ENCODE measurements at places on chromosomes 5 and 9.

- no peak for DNase-seq
Measured at GRCh38 chr5:115033861-115034260, 135.8 kb downstream of the TRIM36 start.

DNA sequence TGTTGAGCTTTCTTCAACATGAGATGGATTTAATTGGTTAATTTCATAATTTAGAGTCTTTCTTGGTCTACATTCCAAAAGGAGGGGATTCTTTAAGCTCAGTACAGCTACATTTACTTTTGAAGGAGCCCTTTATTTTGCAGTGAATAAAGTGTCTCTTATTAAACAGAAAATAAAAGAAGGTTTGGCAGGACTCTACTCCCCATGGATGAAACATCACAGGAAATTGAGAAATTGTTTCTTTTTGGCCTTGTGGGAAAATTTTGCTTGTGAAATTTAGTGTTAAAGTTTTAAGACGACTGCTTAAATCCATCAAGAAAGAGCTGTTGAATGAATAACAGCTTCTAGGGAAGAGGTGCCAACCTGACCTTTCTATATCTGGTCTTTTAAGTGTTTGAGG is 187.7 kb downstream of the NTRK2 start:
- no peak for DNase-seq

GRCh38 chr9:69452110-69452782 is 127.2 kb downstream of the ENTREP1 start:
- DNase-seq: no peak

- DNase-seq: peak; percentile 82
Measured at GRCh38 chr5:135977375-135977928, 22.7 kb upstream of the LECT2 start.

GRCh38 chr9:114525513-114525912 is 20.2 kb upstream of the WHRN start:
- DNase-seq: no peak

GRCh38 chr9:35108946-35109575 is 6.1 kb upstream of the STOML2 start:
- DNase-seq: no peak

GRCh38 chr9:127979333-127980059 is 1.3 kb downstream of the EEIG1 start:
- peak; percentile 69 for DNase-seq

GRCh38 chr5:157159209-157159751 is 6.8 kb downstream of the GARIN3 start:
- no peak for DNase-seq

GRCh38 chr5:143217804-143218160 is 185.7 kb downstream of the NR3C1 start:
- no peak for DNase-seq

DNA sequence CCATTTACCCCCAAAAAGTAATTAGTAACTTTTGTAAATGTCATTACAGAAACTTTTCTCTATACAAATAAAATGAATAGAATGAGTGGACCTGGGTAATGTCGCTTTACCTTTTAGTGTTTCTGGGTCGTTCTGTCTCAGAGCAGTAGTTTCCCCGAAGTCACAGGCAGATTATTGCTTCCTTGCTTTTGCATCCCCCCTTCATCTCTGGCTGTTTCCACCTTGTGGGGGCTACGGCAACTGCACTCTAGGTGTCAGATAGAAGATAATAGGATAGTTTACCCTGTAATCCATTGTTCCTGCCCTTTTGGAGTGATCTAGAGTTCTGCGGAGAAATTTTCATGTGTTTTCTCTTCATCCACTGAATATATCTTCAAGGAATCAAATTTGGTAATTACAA is 68.7 kb downstream of the PRR16 start:
- no peak for DNase-seq

GRCh38 chr9:89774858-89775370 is 170.1 kb downstream of the GADD45G start:
- no peak for DNase-seq

DNA sequence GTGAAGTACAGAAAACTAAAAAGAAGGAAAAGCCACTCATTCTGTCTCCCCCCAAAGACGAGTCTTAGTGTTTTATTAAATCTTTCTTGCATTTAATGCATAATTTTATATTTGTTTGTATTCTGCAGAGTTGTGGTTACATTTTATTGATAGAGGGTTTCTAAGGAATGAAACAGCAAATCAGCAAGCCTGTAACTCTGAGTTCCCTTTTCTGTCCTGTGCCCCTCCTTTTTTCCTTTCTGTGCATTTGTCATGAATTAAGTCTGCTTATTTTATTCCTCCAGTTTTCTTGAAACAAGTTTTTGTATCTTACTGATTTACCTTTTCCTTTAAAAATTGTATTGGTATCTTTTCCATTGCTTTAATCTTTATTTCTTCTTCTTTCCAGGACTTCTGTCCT is 132.8 kb downstream of the MUSK start:
- no peak for DNase-seq

- DNase-seq: no peak
Measured at GRCh38 chr5:57335092-57335660, 147.4 kb downstream of the ACTBL2 start.

DNA sequence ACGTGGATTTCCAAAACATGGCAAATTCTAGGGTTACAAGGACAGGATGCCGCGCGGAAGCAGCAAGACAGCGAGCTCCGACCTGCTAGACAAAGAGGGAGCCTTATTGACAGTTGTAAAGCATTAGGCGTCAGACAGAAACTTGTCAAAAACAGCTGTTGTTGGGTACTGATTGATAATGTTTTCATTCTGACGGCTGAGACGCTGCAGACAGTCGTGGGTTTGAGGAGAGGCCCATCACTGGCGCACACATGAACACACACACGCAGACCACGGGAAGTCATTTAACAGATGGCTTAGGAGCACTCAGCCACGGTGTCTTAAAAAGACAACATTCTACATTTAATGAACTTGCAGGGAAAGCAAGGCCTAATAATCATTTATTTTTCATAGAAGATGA is 324.0 kb downstream of the NDUFS4 start:
- DNase-seq: no peak

- DNase-seq: no peak
Measured at GRCh38 chr5:125870256-125870655, 553.0 kb upstream of the GRAMD2B start.

- no peak for DNase-seq
Measured at GRCh38 chr5:151154931-151155774, 2.4 kb downstream of the ANXA6 start.

DNA sequence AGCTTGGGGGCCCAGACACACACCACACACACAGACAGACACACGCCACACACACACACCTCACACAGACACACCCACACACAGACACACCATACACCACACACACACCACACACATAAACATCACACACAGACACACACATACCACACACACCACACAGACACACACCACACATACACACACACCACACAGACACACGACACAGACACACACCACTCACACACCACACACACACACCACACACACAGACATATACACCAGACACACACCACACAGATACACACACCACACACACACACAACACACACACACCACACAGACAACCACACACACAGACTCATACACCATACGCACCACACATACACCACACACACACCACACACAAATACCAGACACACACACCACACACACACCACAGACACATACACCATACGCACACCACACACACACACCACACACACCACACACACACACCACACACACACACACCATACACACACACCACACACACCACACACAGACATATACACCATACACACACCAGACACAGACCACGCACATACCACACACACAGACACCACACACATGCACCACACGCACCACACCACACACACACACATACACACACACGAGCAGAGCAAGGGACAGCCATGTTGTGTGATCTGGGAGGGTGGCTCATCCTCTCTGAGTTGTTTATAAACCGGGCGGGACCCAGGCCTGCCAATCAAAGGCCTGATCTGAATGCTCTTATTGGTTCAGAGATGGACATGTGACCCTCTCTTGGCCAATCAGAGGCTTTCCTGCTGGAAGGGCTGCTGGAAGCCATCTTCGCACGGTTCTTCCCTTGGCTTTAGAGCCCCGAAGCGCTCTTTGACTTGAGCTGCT is 148.3 kb downstream of the GAPVD1 start:
- DNase-seq: no peak

DNA sequence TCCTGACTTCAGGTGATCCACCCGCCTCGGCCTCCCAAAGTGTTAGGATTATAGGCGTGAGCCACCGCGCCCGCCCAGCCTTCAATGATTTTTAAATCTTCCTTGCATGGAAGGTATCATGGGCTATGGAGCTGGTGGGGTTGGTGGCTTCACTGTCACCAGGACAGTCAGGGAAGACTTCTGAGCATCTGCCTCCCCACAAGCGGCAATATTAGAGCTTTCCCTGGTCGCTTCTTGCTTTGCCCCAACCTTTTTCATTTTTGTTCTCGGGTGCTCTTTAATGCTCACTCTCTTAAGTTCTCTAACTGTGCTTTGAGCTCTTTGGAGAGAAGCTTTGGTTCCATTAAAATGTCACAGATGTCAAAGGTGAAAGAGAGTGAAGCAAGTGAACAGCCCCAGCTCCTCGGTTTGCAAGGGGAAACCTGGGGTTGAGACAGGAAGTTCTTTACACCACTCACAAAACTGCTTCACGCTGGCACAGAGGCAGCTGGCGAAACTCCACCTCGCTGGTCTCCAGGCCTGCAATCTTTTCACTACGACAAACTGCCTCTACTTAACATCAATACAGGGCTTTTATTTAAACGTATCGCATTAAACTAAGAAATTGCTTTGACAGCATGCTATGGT is 142.5 kb upstream of the RETREG1 start:
- DNase-seq: no peak

GRCh38 chr5:108345541-108346171 is 36.2 kb downstream of the FBXL17 start:
- DNase-seq: no peak

DNA sequence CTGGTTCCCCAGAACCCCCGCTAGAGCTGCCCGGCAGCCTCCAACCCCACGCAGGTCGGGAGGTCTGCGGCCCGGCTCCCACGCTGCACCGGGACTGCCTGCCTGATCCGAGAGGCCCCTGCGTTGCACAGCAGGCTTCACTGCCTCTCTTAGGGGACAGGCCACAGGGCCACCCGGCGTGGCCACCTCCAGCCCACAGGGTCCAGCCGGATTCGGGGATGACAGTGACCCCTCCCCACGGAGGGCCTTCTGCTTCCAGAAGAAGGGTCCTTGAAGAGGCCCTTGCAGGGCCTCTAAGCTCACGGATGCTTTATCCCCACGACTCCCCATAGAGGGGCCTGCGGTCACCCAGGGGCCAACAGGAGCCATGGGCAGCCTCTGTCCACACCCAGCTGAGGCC is 66.1 kb upstream of the PPP1R26 start:
- no peak for DNase-seq

DNA sequence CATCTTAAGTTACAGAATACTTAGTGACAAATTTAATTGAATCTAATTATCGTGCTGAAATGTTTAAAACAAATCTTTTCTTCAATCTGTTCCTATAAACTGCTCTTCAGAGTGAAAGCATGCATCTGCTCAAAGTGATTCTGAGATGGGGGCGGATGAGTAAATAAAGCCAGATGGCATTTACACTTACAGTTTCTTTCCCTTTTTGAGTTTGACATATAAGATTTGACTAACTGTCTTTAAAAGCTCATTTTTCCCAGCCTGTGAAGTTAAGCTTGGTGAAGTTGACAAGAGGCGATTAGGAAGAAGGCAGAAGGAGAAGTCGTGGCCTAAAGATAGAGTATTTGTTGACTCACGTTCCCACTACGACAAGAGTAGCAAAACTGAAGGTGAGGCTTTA is 137.4 kb downstream of the LPAR1 start:
- DNase-seq: no peak

- DNase-seq: no peak
Measured at GRCh38 chr5:132831095-132831860, 831 bp upstream of the SHROOM1 start.

- DNase-seq: no peak
Measured at GRCh38 chr9:13083366-13083765, 196.1 kb downstream of the MPDZ start.

DNA sequence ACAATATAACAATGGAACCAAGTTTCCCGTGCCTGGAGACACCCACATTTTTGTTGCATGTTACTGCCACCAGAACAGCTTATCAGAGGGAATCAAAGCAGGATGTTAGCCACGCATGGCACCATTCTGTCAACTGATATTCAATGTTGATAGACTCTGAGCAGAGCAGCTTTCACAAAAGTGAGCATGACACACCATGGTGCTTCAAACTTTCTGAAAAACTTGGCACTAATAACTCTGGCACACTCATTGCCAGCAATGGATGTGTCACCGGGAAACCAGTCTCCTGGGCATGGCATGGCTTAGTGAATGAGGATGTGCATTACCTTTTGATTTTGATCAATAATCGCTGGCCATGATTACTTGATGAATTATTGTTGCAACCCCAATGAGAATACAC is 19.7 kb downstream of the NIPSNAP3B start:
- DNase-seq: no peak

- no peak for DNase-seq
Measured at GRCh38 chr9:137913771-137914767, 36.5 kb downstream of the CACNA1B start.

GRCh38 chr5:107422494-107422893 is 248.2 kb downstream of the EFNA5 start:
- DNase-seq: no peak

- no peak for DNase-seq
Measured at GRCh38 chr5:137621306-137621705, 114.6 kb downstream of the KLHL3 start.

DNA sequence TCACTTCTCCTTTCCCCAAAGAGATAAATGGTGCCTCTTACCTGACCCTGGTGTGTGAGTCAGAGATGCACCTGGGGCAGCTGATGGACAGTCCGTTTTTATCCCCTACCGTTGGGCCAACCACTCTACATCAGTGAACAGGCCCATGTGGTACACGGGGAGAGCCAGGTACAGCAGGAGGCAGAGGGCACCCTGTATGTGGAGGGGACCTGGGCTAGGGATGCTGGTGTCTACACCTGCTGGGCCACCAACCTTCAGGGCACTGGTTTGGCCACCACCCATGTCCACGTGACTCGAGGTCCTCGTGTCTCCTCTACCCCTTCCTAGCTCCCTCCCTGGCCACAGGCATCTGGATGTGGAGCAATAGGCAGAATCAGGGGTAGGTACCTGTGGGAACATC is 22.7 kb upstream of the ANXA6 start:
- no peak for DNase-seq

DNA sequence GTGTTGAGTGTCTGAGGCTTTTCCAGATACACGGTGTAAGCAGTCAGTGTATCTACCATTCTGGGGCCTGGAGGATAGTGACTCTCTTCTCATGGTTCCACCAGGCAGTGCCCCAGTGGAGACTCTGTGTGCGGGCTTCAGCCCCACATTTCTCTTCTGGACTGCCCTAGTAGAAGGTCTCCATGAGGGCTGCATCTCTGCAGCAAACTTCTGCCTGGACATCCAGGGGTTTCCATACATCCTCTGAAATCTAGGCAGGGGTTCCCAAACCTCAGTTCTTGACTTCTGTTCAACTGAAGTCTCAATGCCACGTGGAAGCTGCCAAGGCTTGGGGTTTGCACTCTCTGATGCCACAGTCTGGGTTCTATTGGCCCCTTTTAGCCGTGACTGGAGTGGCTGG is 256.6 kb upstream of the ITGA1 start:
- DNase-seq: no peak

- no peak for DNase-seq
Measured at GRCh38 chr5:42668254-42668653, 88.4 kb upstream of the CCDC152 start.
